M059J (cell line): ENCODE measurements at places on chromosomes 1 and 21.

GRCh38 chr1:186213225-186213607 is 161.8 kb downstream of the TPR start:
- DNase-seq: no peak

GRCh38 chr1:151512801-151513625 is 1.8 kb downstream of the CGN start:
- no peak for DNase-seq

GRCh38 chr1:231844986-231845502 is 218.5 kb downstream of the DISC1 start:
- DNase-seq: peak; percentile 77

DNA sequence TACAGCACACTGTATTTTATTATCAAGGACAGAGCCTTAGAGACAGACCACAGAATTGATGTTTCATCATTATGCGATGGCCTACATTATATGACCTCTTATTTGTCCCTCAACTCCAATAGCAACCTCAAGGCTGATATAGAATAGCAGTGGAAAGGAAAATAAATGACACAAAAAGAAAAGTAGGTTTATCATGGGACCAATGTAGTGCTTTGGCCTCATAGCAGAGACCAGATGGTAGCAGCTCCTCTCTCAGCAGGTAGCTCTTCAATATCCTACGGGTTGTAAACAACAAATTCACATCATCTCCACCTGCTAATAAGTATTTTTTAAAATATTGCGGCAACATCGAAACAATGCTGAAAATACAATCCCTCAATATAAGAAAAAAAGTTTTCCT is 25.2 kb downstream of the ANP32E start:
- no peak for DNase-seq

DNA sequence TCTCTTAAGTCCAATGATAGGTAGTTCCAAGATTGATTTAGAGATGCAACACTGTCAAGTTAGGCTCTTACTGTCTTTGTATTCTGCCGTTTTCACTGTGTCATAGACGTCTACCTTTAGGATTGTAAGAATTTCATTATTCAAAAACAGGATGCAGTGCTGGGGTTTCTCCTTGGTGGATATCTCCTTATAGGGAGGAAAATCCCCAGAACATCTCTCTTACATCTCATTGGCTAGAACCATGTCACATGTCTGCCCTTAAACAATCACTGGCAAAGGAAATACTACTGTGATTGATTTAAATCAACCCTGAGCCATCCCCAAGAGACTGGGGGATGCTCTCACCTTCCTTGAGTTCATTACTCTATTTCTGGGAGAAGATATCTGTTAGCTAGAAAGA is 10.9 kb upstream of the FUBP1 start:
- no peak for DNase-seq

DNA sequence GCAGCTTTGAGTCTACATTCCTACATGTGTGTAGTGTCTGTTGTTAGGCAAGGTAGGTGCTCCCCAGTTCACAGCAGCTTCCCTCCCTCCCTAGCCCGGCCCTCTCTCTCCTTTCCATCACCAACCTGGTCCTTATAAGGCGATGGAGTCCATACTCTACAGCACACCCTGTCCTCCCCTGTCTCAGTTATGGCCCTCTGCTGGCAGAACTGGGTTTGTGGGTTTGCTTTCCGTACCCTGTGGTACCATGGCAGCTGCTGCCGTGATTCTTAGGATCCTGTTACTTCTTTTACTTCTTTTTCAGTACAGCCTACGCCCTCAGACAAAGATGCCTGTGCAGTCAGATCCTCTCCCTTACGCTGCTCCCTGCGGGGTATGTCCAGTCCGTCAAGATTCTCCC is 31.7 kb downstream of the AK5 start:
- peak; percentile 14 for DNase-seq

DNA sequence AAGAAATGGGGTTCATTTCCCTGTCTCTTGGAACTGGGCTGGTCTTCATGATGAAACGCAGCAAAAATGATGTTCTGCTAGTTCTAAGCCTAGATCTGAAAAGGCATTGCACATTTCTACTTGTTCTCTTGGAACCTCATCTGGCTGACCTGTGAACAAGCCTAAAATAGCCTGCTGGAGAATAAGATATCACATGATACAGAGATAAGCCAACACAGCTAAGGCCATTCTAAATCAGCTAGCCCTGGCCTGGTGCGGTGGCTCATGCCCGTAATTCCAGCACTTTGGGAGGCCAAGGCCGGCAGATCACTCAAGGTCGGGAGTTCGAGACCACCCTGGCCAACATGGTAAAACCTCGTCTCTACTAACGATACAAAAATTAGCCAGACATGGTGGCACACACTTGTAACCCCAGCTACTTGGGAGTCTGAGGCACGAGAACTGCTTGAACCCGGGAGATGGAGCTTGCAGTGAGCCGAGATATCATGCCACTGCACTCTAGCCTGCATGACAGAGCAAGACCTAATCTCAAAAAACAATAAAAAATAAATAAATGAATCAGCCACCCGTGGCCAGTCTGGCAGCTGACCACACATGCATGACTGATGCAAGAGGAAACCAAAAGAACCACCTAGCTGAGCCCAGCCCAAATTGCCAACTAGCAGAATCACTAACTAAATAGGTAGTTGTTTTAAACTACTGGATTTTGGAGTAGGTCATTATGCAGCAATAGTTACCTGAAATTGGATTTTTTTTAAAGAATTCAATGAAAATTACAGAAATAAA is 18.0 kb downstream of the CD244 start:
- DNase-seq: peak; percentile 18

GRCh38 chr21:34790834-34791233 is 122.0 kb downstream of the CLIC6 start:
- no peak for DNase-seq

GRCh38 chr1:58033311-58033710 is 513.2 kb downstream of the OMA1 start:
- no peak for DNase-seq
